ENCODE measurements at places on chromosomes 7 and 10.
A peak's percentile ranks its signal among the peaks of the same experiment; 100 is the strongest.

DNA sequence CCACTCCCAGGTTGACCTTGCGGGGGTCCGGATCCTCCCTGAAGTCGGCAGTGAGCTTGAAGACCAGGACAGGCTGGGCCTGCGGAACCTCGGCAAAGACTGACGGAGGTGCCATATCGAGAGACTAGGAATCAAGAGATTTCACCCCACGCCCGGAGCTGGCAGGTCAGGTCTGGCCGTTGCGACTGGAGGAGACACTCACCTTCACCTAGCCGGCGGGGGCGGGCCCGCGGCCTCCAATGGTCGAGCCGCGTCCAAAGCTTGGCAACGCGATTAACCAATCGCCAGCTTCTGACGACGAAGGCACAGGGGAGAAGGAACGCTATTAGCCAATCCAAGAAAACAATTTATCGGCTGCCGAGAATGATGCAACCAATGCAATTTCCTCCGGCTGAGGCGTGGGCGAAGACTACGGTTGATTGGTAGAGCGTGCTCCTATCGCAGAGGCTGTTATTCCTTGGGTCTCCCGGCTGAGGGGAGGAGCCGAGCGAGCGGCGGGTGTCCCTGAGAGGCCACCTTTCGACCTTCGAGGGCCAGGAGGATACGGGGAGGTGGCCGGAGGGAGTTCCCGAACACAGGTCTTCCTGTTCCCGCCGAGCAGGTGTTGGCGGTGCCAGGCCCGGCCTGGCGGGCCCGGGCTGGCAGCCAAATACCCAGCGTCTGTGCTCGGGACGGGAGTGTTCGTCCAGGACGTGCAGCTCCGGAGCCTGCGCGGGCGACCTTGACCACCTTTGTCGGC, at the start of gene GOT1:
GOT1 (minus strand) TSS at position 174 of the 739 bp plus-strand sequence; CDS start at position 115, 59 bp downstream.
- DNase-seq = peak; percentile 90

DNA sequence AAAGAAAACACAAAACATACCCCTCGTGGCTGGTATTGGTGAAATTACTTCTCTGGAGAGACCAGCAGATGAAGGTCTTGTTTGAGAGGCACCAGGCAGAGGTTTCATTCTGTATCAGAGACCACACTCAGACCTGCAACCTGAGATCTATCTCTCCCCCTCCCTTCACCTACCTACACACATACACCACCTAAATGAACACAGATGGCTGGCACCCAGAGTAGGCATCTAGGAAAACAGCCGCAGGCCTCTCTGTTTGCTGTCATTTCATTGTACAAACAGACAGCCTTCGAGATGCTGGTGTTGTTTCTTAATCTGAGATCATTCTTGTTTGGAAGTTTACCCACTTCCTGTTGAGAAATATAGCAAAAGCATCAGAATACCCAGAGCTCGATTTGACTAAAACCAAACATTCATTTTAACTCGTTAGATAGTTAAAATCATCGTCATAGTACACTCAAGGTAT, 173.9 kb upstream of the SLC25A13 start:
- peak; percentile 87 for DNase-seq

DNA sequence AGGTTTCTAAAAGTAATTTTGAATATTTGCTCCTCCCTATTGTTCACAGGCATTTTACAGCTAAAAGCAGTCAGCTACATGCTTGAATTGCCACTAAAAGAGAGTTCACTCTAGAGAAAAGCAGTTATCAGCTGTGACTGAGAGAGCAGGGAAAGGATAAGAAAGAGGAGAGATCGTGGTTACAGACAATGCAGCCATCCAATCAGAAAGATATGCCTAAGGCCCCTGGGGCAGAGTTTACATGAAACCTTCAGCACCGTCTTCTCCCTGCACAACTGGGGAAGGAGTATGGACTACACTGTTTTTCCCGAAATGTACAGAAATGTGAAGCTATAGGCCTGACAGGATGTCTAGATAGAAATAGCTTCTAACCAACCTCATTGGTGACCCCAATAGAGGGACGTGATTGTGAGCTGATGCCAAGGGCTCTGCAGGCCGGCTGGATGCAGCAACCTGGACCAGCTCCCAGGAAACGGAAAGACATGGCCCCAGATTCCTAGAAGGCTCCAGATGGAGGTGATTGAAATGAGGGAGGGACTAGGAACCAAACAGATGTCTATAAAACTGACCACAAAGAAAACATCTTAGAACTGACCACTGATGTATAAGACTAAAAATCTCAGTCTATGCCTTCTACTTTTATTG, 3.2 kb upstream of the VSTM4 start:
- DNase-seq = no peak

DNA sequence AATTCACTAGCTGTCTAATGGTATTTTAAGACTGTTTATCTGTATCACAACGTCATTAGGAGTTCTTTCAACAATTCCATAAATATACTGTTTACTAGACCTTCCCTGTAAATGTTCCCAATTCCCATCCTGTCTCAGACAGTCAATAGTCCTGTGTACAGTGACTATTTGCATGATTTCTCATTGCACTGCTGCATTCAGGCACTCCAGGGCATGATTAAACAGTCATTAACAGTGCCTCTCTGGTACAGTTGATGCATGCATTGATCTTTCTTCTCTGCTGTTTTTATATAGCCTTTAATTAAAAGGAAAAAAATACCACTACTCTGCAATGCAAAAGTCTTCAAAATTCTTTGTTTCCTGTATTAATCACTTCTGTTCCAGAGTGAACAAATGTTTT, 51.5 kb upstream of the MTURN start:
- no peak for DNase-seq

DNA sequence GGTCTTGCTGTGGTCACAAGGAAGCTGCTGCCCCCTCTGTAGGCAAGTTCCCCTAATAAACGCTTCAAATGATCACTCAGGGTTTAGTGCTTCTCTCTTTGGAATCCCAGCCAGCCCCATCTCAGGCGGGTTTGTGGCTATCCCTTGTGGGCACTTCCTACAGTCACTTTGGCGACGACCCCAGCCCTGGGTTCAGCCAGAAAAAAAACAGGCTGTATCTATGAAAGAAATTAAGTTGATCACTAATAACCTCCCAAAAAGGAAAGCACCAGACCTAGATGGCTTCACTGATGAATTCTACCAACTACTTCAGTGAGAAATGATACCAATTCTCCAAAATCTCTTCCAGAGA, 208.2 kb downstream of the MAD1L1 start:
- no peak for DNase-seq

DNA sequence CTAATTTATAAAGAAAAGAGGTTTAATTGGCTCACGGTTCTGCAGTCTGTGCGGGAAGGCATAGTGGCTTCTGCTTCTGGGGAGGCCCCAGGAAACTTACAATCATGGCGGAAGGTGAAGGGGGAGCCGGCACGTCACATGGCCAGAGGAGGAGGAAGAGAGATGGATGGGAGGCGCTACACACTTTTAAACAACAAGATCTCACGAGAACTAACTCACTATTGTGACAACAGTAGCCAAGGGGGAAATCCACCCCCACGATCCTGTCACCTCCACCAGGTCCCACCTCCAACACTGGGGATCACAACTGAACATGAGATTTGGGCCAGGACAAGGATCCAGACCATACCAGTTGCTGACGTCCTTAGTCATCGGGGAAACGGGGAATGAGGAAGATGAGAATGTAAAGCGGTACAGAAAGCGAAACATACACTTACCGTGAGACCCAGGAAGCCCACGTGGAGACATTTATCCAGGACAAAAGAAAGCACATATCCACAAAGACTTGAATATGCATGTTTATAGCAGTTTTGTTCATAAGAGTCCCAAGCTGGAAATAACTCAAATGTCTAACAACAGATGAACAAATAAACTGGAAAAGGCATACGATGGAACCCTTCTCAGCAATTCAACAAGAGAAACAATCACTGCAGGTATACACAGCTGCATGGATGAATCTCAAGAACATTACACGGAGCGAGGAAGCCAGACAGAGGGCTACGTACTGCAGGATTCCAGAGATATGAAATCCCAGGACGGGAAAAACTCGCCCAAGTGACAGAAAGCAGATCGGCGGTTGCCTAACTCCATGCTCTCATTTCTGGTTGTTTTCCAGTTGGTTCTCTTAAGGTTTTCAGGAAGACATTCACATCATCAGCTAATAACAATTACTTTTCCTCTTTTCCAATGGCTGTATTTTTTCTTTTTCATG, 26.2 kb upstream of the INPP5A start:
- DNase-seq = no peak

- DNase-seq = no peak
Measured at GRCh38 chr7:13542451-13542850, 447.0 kb downstream of the ETV1 start.

DNA sequence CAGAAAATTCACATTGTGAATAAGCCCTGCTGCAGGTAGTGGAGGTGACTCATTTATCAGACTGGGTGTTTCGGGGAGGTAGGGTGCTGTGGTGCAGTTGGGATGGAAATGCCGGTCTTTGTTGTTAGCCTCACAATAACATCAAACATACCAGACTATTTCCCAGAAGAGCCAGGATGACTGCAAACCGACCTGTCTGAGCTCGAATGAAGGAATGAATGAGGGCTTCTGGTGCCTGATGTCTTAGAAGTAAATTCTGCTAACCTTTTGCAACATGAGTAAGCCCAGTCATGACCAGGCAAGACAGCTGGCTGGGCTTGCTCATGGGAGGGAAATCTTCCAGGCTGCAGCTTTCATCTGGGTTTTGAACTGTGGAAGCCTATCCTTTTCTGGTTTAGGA, 2.4 kb upstream of the VDAC2 start:
- DNase-seq = no peak

- no peak for DNase-seq
Measured at GRCh38 chr7:18212308-18212707, 184.7 kb upstream of the PRPS1L1 start.

- DNase-seq = no peak
Measured at GRCh38 chr10:121137533-121137932, 286.4 kb downstream of the WDR11 start.

DNA sequence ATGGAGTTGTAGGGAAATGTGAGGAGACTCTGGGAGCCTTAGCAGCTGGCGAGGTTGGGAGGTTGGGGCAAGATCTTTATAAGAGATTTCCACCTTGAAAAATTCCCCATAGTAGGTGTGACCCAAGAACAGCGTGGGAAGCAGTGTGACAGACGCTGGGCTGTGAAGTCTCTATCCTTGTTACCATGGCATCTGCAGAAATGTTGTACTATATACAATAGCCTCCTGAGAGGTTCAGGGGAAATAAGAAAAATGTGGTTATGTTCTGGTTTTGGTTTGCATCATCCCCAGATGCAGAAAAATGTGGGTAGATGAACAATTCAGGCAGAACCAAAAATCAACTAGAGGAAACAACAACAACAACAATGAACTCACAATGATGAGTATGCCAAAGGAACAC, 498.6 kb downstream of the SH2D4B start:
- DNase-seq = no peak

All from NCI-H2081 treated with DMSO at 0.1 percent for 48 hours (cell line).